ENCODE measurements at places on chromosomes 7 and 10.

DNA sequence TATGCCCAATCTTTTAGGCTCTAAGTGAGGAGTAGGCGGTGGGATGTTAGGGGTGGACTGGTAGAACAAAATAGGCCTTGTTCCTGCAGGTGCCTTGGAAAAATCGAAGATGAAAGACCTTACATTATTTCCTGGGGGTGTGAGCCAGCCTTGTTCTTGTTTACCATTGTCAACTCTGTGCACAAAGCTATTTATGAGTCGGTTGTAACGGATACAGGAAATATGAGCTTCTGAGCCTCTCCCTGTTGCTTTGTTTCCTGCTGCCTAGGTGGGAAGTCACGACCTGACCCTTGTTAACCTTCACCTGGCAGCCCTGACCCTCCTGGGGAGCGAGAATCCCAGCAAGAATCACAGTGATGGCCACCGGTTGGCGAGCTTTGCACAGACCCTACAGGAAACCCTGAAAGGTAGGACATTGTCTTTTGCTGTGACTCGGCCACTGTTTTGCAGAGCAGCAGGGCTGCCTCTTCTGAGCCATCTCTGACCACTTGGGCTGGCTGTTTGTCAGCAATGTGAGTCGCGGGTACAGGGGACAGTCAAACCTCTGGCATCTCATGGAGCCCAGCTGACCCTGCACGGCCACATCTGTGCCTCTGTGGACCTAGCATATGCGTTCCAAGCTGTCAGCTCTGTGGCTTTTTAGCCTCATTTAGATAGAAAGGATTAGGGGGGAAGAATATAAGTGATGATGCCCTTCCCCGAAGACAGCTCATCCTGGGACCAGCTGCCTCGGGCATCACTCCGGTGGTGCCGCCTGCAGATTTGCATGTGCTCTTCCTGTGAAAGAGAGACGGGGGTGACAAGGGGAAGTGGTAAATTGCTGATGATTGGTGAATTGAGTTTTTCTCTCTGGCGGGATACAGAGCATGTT lies 102.1 kb upstream of the ANLN start:
- DNase-seq = peak; percentile 67

DNA sequence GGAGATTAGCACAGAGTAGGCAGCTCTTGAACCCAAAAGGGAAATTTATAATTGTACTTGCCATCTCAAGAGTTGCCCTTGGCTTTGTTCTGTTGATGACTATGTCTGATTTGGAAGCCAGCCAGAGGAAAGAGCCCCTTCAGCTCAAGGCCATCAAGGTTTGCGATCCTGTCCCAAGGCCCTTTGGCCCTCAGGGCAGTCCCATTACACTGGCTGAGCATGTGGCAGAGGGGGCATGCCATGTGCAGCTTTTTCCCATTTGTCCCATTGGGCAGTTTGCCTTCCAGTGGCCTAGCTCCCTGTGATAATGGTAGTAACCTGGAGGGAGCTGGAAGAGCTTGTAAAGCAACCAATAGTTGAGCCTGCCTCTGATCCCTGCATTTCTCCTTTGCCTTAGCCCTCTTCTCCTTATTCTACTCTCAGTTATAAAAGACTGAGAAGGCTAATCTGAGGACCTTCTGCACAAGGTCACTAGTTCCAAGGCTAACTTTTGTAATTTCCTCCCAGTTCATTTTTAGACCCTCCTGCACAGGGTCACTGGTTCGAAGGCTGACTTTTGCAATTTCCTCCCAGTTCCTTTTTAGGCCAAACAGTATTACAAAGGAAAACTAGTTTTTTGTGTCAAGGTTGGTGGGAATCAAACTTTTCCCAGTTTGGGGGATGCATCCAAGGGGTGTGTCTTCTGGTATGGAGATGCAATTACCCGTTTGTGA lies 31.0 kb upstream of the ARHGAP12 start:
- DNase-seq = no peak

DNA sequence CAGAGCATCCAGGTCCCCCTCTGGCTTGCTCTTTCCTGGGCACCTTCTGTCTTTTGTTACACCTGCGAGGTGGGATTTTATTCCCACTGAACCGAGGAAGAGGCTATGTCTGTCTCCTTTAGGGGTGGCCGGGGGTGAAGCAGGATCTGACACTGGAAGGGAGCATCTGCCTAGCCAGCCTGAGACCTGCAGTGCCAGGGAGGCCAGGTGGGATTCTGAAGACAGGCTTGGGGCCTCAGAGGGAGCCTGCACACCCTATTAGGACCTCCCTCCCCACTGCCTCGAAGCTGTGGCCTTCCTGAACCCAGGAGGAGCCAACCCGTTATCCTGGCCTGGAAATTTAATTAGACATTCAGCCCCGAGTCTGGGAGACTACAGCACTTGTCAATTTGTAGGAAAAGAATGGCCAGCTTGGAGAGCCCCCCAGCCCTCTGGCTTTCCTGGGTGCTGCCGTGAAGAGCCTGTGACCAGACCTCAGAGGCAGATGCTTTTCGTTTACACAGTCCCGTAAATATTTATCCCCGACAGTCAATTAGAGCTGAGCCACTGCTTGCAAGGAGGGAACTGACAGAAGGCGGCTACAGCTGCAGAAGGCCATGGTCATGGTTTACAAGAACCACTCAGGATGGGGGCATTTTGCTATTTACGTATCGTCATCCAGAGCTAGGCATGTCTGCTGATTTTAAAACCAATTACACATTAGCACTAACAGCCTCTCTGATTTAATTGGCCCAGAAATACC lies 19.7 kb downstream of the CHAT start:
- DNase-seq = no peak

DNA sequence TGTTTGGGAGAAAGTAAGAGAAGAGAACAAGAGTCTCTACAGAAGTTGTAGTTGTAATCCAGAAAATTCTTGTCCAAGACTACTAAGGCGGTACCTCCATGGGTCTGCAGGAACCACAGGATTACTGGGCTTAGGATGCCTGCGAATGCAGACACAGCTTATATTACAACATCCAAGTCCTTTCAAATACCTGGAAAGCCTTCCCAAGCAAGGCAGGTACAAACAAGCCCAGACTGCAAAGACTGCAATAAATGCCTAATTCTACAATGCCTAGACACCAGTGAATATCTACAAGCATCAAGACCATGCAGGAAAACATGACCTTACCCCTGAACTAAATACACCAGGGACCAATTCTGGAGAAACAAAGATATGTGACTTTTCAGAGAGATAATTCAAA lies 178.2 kb downstream of the ARL4A start:
- no peak for DNase-seq

DNA sequence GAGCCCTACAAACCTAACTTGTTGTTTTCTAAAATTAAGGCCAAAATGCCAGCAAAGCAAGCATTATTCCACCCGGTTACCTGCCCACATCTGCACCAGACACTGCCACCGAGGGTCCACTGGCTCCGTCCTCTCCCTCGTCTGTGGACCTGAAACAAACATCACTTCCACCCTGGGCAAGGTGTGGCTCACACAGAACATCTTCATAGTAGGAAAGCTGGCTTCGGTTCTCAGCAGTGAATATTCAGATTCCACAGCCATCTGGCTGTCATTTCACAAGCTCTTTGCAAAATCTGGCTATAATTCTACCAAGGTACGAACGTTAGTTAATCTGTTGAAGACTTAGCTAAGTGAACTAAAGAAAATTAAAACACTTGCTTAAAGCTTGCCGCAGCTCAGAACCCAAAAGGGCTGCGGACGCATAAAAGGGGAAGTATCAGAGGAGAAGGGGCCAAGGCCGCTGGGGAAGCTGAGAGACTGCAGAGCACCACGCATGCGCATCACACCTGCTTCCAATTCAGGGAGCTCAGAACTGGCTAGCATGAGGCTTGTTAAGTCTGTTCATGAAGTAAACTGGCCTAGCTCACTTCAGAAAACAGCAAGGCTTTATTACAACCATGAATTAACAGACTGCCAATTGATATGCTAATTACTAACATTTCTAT lies 46.1 kb downstream of the PTPRN2 start:
- DNase-seq = no peak

DNA sequence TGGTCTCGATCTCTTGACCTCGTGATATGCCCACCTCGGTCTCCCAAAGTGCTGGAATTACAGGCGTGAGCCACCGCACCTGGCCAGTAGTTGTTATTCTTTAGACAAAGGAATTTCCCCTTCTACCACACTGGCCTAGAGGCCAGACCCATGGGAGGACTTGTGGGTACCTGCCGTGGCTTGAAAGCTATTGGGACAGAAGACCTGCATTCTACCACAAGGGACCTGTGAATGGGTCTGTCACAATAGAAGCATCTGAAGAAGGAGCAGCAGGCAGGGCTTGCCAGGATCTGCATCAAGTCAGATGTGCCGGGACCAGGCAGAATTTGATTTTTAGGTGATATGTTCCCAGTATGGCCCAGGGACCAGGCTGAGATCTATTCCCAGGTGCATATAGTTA lies 356.9 kb downstream of the FGFR2 start:
- no peak for DNase-seq

GRCh38 chr7:18610331-18610948 lies 114.9 kb downstream of the HDAC9 start:
- DNase-seq = no peak

DNA sequence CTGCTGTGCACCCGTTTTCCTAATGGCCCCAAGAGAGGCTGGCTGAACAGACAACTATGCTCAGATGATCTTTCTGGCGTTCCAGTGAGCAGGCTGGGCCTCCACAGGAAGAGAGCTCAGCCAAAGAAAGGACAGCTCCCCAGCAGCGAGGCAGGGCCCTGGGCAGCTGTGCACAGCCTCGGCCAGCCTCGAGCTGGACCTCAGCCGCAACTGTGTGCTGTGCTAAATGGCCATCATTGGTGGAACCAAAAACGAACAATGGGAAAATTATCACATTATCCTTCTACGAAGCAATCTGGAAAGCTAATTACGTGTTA lies 97.5 kb downstream of the CTBP2 start:
- DNase-seq = no peak

- no peak for DNase-seq
Measured at GRCh38 chr7:112395411-112395810, 54.8 kb upstream of the IFRD1 start.

- DNase-seq = no peak
Measured at GRCh38 chr7:31796375-31796774, 109.4 kb downstream of the PPP1R17 start.

GRCh38 chr7:47102331-47102841 lies 479.5 kb downstream of the TNS3 start:
- no peak for DNase-seq

GRCh38 chr10:100710151-100710871 lies 35.1 kb upstream of the PAX2 start:
- DNase-seq = no peak

DNA sequence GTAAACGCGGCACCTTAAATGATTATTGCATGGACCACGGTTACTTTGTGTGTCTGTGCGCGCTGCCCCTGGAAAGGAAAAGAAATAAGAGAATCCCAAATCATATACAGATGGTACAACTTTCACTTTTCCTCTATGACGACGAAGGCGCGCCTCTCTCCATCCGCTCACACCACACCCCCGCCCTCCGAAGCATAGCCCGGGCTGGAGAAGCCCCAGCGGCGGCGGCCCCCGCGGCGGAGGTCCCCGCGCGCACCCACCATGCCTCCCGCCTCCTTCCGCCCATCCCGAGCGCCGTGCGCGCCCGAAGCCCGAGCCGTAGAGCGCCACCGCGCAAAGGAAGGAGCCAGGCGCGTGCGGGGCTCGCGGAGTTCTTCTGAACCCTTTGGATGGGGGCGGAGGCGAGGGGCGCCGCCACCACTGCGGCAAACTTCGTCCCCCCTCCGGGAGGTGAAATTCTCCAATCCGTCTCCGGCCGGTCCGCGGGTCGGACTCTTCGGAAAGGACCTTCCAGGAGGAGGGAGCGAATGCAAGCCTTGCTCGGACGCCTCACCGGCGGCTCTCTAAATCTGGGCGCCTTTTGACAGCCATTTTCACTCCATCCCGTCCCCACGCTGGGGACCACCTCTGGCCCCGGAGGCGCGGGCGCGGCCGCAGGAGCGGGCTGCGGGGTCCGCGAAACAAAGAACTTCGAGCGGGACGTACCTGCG lies 588 bp downstream of the GLI3 start:
- DNase-seq = no peak

DNA sequence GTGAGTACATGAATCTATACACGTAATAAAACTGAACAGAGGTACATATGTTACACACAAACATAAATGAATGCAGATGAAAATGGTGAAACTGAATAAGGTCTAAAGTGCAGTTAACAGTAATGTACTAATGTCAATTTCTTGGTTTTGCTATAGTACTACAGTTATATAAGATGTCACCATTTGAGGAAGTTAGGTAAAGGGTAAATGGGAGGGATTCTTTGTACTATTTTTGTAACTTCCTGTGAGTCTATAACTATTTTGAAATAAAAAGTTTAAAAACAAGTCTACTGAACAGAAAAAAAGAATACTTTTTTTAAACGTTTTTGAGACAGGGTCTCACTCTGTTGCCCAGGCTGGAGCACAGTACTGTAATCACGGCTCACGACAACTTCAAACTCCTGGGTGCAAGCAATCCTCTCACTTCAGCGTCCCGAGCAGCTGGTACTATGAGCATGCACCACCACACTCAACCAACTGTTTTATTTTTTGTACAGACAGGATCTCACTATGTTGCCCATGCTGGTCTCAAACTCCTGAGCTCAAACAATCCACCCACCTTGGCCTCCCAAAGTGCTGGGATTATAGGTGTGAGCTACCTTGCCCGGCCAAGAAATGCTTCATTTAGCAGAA lies 71.5 kb downstream of the WAPL start:
- DNase-seq = no peak

DNA sequence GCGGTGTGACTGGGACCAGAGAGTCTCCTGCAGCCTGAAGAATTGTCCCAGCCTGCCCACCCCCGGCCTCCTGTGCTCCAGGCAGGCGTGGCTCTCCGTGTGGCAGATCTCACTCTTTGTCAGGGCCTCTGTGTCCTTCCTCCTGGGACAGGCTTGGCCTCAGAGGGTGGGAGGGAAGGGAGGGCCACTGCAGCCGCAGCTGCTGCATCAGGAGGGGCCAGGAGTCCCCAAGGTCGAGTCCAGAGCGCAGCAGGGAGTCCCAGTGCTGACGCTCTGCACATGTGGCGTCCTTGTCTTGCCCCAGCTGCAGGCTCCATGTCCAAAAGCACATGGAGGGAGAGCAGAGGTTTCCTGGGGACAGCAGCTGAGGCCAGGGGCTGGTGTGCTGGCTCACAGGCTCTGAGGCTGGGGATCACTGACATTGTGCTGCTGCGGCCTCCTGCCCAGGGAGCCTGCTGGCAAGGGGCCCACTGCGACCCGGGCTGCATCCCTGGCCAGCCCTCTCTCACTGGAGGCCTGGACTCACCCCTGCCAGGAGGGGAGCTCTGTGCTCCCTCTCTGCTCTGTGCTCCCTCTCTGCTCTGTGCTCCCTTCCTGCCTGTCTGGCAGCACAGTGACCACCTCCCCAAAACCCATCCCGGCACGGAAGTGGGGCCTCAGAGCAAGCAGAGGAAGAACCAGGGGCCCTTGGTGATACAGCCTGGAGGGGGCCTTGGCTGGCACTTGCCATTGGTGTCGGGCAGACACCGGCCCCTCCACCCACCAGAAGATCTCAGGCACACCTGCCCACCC lies 114.6 kb upstream of the RET start:
- DNase-seq = no peak

GRCh38 chr10:8453587-8453986 lies 399.1 kb downstream of the GATA3 start:
- no peak for DNase-seq

- peak; percentile 38 for DNase-seq
Measured at GRCh38 chr7:157441023-157441399, 104.2 kb downstream of the DNAJB6 start.
